Amniotic stem cell (primary cell): ENCODE measurements at places on chromosomes 3 and 15.
A peak's percentile ranks its signal among the peaks of the same experiment; 100 is the strongest.

DNA sequence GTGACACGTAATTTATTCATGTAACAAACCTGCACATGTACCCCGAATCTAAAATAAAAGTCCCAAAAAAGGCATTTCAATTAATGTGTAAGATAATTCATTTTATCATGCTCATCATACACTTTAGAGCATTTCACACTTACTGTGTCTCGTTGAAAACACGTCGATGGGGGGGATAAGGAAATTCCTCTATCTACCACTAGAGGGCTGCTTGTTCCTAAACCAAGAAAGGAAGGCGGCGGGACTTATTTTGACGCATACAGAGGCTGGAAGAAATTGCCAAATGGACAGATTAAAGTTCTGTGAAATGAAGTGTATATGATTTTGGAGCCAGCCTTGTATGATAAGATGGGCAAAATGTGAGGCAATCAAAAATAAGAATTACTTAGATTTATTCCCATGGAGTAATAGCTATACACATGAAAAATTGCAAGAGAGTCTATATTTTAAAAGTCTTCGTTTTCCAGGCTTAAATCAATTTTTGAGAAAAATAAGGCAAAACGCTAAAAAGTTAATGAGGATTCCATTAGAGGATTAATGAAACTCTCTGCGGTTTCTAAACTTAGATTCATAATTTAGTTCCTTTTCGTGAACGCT is 346.8 kb downstream of the CNTN3 start:
- DNase-seq: peak; percentile 3

GRCh38 chr3:123338620-123339061 is 110.2 kb downstream of the ADCY5 start:
- DNase-seq: no peak

DNA sequence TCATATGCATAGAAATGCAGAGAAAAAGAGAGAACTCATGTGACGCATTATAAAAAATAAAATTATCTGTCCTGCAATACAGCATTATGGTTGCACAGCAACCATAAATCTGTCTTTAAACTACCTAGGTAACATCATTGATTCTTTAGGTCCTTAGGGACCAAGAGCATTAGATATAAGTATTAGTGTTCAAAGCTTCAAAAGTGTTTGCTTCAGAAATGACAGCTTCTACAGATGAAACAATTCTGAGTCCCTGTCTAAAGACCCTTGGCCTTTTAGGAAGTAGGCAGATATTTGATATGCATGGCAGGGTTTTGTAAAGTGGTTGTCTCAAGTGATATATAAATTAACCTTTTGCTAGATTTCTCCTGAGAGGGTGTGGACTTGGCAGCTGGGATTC is 454.2 kb downstream of the GBE1 start:
- no peak for DNase-seq

GRCh38 chr3:28915741-28916500 is 364.9 kb upstream of the RBMS3 start:
- no peak for DNase-seq

- no peak for DNase-seq
Measured at GRCh38 chr3:197959500-197959890, 522 bp upstream of the LMLN start.

GRCh38 chr3:66490984-66491383 is 9.8 kb downstream of the LRIG1 start:
- no peak for DNase-seq

DNA sequence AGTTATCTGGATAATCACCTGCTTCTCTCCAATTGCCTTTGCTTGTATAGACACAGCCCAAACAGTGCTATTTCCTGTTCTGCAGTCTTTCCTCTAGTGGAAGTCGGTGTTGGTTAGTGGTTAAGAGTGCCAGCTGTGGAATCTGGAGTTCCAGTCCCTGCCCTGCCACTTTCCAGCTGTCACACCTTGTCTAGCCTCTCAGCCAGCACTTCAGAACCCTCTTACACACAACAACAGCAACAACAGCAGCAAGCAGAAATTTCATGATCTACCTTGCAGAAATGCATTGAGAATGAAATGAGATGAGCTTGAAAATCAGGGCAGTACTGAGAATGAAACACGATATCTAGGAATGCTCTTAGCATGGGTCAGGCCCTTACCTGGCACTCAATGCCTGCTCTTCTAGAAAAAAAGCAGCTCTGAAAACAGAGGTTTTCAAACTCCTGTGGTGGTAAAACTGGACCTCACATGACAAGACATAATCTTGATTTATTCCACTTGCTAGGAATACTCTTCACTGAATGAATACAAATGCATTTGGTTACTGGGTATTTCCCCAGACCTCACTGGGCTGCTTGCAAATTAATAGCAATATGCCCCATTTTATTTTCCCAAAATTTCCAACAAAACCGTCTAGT is 3.3 kb upstream of the WNT5A start:
- DNase-seq: no peak

GRCh38 chr3:151016478-151016795 is 43.9 kb upstream of the CLRN1 start:
- no peak for DNase-seq

DNA sequence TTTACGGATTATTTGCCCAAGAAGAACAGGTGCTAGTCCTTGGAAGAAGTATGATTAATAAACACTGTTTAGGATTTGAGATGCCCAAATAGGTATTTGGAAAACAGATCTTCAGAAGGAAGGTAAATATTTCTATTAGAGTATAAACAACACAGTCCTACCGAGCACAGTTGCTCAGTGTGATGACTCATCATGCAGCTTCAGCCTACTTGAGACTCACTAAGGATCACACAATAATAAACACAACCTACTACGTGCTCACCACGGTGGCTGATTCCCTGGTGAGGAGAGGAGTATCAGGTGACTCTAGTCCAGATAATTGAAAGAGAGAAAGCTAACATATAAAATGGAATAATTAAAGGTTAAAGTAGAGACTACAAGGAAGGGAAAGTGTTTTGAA is 72.0 kb downstream of the PDZRN3 start:
- DNase-seq: peak; percentile 12

DNA sequence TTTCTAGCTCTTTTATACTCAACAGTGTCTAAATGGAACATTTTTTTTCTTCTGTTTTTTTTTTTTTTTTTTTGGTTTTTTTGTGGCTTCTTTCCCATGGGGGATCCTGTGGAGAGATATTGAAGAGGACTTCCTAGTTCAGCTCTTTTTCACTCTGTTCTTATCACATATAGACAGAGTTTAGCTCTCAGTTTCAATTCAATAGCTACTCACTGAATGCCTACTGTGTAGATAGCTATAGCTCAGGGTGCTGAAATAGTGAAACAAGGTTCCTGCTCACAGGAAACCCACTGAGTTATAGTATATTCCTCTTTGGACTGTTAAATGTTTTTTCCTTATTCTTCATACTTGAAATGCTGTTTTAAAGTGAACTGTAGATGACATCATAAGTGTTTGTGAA is 918.8 kb downstream of the CADM2 start:
- no peak for DNase-seq

GRCh38 chr3:100001526-100002270 is 112.6 kb downstream of the FILIP1L start:
- DNase-seq: no peak

GRCh38 chr3:180875124-180875698 is 37.3 kb upstream of the FXR1 start:
- DNase-seq: no peak

DNA sequence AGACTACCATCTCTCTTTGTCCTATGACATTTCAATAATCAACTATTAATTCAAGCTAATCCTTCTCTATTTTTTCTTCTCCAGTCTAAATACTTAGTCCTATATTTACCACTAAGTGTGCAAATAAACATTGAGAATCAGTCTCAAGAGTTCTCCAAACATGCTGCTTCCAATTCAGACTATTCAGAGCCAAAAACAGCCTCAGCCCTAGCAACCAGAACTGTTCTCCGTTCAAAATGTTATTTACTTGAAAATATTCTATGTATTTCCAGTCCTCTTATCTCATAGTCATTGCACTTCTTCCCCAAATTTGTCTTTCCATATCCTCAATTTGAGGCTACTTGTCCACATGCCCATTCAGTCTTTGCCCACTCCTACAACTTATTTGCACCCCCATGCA is 805.5 kb downstream of the IGSF11 start:
- DNase-seq: no peak

DNA sequence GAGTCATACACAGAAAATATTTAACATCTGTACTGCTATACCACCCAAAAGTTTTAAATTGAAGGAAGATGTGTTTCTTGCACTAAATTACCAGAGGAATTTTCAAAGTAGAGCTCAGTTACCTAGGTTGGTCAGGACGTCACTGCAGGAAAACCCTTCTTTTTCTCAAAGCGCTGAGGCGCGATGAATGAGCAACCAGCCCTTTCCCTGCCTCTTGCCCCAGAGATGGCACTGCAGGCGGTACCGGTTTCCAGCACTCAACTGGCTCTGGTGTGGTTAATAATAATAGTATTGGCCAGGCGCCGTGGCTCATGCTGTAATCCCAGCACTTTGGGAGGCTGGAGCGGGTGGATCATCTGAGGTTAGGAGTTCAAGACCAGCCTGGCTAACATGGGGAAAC is 49.3 kb downstream of the HES1 start:
- no peak for DNase-seq

- DNase-seq: peak; percentile 21
Measured at GRCh38 chr3:81723732-81724313, 37.6 kb downstream of the GBE1 start.

DNA sequence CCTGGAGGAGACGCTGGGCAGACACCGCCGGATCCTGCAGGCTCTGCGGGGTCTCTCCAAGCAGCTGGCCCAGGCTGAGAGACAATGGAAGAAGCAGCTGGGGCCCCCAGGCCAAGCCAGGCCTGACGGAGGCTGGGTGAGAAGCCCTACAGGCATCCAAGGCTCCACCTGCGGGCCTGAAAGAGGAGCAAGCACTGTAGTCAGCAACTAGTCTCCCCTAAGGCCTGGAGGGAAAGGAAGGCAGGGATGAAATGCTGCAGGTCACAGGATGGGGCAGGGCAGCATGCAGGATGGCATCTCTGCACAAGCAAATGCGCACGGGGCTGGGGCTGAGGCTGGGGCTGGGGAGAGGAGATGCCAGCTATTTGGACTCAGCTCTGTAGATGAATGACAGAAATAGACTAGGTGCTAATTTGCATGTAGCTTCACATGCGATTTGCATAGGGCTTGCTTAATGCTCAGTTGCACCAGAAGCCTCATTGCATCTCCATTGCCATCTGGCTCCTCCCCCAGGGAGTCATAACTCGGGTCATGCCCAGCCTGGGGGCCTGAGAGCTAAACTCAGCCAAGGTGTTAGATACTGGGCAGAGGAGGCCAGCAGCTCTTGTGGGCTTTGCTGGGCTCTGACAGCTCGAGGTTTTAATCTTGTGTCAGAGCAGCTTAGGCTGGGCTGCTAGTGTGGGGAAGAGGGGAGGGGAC is 5.2 kb upstream of the CPLX3 start:
- no peak for DNase-seq

DNA sequence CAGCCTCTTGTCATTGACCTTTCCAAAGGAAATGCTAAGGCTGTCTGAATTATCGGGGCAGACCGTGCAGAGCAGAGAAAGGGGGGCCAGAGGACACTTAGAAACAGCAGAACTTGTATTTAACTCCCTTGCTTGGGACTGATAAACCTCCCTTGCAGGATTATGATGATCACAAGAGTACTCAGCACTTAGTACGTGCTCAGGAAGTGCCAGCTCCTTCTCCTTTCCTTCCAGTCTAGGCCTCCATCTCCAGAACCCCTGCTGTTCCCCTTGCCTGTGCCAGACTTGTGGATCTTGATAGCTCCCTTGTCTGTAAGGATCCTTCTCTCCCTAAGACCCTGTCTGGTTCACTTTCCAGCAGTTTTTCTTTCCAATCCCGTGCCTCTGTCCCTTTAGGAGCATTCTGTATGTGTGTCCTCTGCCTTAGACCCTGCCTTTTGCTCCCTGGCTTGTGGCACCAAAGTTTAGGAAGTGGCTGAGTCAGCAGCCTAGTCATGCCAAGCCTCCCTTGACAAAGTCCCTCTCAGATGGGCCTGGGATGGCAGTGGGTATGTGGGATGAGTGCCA is 747 bp downstream of the SORD start:
- no peak for DNase-seq

DNA sequence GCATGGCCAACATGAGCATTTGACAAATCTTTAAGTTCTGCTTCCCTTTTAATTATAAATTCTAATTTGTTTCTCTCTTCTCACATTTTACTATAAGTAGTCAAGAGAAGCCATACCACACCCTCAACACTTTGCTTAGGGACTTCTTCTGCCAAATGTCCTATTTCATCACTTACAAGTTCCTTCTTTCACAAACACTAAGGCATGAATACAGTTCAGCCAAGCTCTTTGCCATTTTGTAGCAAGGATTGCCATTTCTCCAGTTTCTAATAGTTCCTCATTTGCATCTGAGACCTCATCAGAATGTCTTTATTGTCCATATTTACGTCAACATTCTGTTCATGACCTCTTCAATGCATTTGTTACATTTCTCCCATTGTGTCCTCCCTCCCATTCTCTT is 29.4 kb downstream of the SLC22A14 start:
- no peak for DNase-seq

DNA sequence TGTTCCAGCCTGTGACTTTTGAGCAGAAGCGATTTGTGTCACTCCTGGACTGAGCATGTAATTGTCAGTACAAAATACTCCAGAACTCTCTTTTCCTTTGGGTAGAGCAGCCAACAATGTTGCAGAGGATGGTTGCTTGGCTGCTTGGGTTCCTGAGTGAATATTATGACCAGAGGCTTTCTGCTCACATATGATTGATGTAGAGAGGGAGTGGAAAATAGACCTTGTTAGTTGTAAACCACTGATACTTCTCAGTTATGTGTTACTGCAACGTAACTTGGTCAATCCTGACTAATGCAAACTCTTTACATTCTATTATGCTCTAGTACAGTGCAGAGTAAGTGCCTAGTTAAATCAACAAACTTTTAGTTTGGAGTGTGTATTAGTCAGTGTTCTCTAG is 322.6 kb upstream of the KCNH8 start:
- no peak for DNase-seq

DNA sequence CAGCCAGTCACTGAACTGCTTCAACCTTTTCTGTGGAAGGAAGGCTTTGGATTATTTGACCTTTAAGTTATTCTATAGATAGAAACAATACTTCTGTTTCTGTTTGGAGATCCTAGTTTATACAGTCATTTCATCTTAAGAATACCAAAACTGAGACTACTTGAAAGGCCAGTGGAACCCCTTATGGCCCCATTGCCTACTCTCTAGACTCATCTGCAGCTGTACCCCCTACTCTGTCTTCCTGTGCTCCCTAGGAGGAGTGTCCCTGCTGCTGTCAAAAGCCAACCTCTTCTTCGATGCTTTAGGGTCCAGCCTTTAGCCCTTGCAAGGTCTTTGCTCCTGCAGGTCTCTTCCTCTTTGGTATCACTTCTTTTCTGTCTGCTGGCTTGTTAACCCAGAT is 169.6 kb downstream of the EDEM1 start:
- DNase-seq: no peak
